ENCODE measurements at places on chromosomes 13 and 19.

DNA sequence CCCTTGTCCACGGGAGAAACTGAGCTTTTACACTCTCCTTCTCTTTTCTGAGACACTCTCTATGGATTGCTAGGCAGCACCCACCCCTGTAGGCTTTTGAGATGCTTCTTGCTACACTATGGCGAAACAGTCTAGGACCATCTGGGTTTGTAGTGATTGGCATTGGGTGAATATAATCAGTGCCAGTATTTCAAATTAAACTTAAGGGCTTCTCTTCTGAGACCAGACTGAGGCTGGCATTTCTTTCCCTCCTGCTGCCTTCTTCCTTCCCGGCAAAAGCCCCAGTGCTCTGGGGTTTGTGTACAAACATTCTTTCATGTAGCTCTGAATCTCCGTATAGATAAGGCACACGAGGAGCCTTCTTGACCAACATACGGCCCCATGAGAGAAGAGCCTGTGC is 276.7 kb downstream of the SLC7A1 start:
- no peak for DNase-seq

- no peak for DNase-seq
These were observed 589 bp downstream of the R3HDM4 start for GRCh38 chr19:912181-913079.

DNA sequence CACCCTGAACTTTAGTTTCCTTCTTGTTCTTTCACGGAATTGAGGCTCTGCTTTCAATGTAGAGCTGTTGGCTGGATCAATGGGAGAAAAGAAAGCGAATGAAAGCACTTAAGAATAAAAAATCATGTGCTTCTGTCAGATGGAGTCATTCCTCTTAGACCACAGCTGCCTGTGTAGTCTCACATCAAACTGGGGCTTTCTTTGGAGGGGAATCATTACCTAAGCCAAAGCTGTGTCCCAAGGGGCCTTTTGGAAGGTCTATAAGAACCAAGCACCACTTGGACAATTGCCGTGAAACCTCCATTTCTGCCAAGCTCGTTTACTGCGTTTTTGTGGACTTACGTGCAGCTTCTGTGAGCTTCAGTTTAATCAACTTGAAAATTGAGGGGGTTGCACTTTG is 44.2 kb upstream of the RNF113B start:
- no peak for DNase-seq

- no peak for DNase-seq
These were observed 230.0 kb downstream of the DCT start for GRCh38 chr13:94249512-94249911.

DNA sequence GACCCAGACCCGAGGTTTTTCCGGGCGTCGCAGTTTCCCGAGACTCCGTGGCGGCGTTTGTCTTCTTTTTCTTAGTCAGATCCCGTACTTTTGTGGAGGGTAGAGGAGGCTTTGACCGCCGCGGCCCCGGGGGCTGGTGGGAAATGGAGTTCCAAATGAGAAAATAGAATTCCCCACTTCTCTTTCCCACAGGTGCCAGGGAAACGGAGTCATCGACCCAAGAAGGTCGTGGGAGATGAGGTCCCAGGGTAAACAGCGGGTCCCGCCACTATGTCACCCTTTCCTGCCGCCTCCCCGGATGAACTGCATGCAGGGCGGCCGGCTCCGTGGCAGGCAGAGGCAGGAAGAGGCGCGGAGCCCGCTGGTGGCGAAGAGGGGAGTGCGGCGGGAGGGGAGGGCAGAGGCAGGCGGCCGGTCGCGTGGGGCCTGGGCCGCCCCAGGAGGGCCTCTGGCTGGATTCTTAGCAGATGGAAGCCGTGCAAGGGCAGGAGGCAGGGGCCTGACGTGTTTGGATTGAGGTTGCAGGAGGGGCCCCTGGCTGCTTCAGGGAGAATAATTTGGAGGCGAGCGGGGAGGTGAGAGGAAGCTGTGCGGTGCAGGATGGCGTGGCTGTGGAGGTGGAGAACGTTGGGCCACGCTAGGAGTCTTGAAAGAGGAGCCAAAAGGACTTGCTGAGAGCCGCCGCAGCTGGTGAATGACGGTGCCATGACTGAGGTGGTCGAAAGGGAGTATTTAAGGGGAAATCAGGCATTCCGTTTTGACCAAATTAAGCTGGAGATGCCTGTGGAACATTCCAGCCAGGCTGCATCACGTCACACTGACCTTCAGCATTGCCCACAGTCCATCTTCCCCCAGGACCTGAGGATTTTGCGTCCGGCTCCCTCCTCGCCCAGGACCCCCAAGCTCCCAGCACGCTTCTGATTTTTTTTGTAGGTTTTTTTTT is 11.7 kb downstream of the CYTH2 start:
- no peak for DNase-seq

- DNase-seq: no peak
These were observed 33.8 kb upstream of the SACS start for GRCh38 chr13:23467048-23467931.

- DNase-seq: no peak
These were observed 51.3 kb downstream of the WDR87 start for GRCh38 chr19:37855098-37855497.

- no peak for DNase-seq
These were observed 41.5 kb upstream of the C13orf46 start for GRCh38 chr13:114015111-114015968.

GRCh38 chr13:52061587-52061986 is 37.1 kb downstream of the UTP14C start:
- DNase-seq: no peak

GRCh38 chr13:27964741-27965323 is 4.3 kb downstream of the CDX2 start:
- DNase-seq: no peak

DNA sequence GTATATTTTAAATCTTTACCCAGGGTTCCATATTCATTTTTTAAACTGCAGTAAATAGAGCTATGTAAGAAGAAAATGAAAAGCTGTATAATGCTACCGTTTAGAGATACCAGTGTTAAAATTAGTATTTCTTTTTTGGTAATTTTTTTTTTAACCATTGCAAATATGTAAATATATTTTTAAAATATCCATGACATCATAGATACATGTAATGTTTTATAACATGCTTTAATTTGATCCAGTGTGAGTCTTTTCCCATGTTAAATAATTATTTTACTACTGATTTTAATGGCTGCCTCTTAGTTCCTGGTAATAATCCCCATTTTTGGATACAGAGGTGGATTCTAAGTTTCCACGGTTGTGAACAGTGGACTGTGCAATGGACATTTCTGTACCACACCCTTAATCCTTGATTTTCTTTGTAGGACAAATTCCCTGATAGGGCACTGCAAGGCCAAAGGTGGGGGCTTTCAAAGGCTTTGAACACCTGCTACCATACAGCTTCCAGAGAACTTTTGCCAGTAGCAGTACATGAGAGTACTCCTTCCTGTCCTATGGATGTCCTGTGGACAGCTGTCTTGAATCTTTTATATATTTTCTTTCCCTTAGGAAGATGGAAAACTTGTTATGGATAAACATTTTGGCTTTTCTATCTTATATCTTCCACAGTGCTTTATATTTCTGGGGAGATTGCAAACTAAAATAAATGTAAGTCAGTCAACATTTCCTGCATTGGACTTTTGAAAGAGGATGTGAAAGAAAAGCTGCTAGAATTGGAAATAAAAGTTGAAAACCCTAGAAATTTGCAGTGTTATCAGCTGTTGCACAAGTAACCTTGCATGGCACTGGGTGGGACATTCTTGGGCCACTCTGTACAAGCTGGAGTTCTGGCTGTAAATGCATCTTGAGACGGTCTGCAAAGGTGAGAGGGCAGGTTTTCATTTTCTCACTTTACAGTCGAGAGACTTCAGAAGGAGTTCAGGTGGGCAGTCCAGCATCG is 46.8 kb downstream of the ARHGEF7 start:
- no peak for DNase-seq

DNA sequence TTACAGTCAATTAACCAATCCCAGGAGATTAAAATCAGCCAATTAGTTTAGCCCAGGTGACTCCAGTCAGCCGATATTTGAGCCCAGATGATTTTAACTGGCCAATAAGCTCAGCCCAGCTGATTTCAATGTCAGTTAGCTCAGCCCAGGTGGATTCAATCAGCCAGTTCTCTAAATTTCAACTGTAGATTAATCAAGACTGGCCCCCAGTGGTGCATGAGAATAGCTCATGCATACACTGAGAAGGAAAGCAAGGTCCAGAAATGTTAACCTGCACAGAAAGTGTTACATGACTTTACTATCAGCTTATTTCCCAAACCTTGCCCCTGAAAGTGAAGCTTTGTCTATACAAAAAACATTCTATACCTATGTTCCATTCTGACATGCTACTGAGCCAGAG is 55.4 kb upstream of the ZNF724 start:
- no peak for DNase-seq

- DNase-seq: no peak
These were observed 6.1 kb downstream of the ATP13A1 start for GRCh38 chr19:19657397-19657783.

DNA sequence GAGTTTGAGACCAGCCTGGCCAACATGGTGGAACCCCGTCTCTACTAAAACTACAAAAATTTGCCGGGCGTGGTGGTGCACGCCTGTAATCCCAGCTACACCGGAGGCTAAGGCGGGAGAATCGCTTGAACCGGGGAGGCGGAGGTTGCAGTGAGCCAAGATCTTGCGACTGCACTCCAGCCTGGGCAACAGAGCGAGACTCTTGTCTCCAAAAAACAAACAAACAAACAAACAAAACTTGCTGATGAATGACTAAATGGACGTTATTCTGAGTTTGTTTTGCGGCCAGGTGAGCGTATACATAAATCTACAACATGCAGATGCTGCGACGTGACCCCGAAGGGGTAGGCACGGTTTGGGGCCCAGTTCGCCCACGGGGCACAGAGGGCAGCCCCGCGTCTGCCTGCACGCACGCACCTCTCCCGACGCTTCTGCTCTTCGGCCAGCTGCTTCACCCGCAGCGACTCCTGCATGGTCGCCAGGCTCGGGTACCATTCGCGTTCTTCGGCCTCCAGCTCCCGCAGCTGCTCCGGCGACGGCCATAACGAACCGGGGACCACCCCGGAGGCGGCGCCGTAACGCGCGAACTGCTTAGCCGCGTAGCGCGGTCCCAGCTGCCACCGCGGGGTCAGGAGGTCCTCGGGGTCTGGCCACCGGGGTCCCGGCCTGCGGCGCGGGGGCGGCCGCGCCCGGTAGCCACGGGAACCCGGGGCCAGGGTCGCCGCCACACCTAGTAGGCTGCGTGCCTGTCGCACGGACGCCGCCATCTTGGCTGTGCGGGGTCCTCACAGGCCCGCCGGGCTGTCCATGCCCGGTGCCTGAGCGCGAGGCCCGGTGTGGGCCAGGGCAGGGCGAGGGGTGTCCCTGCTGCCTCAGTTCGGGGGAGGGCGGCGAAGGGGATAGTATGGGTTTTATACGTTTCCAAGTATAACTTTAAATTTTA is at the start of gene GADD45GIP1:
TSS of gene GADD45GIP1 (minus strand) at position 778 of the 943 bp plus-strand sequence. CDS start at position 767, 11 bp downstream.
- no peak for DNase-seq

- DNase-seq: no peak
These were observed 16.8 kb downstream of the MPND start for GRCh38 chr19:4360081-4360569.

DNA sequence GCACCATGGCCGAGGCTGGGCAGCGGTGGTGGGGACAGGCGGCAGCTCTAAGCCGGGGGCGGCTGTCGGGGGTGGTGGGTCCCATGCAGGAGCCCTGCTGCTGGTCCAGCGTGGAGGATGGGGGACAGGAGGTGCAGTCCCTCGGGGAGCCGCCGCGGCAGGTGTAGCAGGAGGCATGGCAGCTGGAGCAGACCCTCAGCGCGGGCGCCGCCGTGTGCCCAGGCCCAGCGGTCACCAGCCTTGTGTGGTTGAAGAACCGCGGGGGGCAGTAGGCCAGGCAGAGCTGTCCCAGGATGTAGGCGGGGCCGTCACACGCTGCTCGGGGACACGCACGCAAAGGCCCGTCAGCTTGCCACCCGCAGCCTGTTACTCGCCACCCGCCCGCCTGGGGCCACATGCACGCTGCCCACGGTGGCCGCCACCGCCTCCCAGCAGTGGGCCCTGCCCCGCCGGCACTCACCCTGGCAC is 2.9 kb upstream of the C19orf25 start:
- no peak for DNase-seq

DNA sequence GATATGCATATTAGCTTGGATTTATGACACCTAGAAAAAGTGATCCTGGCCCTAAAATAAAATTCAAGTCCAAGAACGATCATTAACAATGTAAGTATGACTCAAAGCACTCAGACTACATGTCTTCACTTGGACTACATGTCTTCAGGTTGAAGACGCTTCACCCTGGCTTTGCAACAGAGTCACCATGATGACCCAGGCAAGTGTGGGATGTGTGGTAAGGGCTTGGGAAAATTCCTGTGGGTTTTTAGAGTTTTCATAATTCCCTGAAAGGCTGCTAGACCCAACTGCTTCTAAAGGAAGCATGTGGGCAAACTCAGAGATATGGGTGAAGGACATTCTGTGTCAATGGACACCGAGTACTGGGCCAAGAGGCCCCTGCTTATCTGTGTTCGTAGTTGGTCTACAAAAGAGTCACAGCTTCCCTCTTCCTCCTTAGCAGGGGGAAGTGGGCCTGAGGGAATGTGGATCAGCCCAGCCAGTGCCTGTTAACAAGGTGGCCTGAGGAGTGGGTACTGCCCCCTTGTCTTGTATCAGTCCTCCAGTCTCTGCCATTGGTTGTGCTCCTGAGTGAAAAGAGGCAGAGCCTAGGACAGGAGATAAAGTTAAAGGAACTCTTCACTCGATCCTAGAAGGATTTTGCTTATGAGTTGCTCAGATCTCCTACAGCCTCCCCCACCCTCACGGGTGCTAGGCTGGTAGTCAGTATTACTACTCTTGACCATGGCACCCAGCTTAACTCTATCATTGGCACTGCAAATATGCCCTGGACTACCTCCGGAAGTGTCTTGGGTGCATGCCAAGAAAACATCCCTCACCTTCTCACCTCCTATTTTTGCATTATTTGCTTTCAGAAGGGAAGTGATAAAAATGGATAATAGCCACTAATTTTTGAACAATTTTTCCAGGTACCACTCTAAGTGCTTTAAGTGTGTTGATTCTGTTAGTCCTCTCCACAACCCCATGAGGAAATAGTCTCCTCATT is 406.3 kb downstream of the COG6 start:
- no peak for DNase-seq

DNA sequence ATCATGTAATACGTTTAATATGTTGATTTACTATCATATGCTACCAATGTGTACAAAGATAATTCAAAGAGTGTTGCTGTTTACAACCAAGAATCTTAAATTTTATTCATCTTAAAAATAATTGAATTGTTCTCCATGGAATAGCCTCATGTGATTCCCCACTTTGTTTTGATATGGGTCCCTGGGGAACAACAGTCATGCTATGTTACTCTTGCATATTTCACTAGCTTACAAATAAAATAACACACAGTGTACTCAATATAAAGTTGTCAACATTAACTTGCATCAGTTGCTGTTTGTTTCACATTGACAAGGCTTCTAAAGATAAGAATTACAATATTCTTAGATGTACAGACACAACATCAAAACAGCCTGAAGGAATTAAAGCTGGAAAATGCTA is 2.3 kb downstream of the ENOX1 start:
- DNase-seq: no peak

DNA sequence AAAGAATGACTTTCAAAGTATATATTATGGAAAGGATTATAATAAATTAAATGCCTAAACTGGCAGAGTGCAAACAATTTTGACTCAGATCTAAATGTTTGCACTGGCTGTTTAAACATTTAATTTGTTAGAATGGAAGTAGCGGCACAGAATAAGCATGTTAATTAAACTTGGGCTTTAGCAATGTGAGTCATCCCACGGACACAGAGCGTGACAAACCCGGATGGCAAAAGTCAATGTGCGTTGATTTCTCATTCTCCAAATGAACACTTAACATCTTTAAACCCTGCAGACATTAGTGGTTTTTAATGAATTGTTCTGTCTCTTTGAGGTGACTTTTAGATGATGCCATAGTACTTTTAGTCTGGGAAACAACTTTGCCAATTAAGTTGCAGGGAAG is 38.4 kb downstream of the PCDH8 start:
- no peak for DNase-seq

Measured in esophagus squamous epithelium (tissue), 5 donors.